ENCODE measurements at places on chromosomes 4 and X.

DNA sequence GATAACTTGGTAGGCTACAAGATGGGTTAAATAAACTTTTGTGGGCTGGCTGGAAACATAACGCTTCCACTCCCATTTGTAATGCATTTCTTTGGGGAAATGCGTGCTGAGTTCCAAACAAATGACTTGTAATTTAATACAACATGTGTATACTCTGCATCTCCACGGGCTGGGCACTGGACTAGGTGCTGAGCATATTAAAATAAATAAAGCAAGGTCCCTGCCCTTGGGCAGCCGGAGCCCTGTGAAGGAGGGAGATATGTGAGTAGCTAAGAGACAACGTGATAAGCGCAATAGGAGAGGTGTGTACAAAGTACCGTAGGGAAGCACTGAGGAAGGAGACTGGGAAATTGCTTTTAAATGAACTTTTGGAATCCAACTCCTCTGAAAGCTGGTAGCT is 147.2 kb upstream of the RBPJ start:
- no peak for DNase-seq

- no peak for DNase-seq
Measured at GRCh38 chrX:20352935-20353336, 86.2 kb upstream of the RPS6KA3 start.

- DNase-seq = no peak
Measured at GRCh38 chr4:185305979-185306442, 89.7 kb downstream of the LRP2BP start.

GRCh38 chrX:144840616-144841015 is 406.7 kb upstream of the SPANXN1 start:
- DNase-seq = no peak

- peak; percentile 63 for DNase-seq
Measured at GRCh38 chr4:15457406-15458201, 12.1 kb upstream of the CC2D2A start.

- DNase-seq = no peak
Measured at GRCh38 chr4:139054791-139055505, 39.4 kb downstream of the NOCT start.

GRCh38 chr4:55795341-55795740 is 24.2 kb upstream of the EXOC1L start:
- DNase-seq = no peak

GRCh38 chr4:8645753-8646124 is 53.2 kb downstream of the CPZ start:
- no peak for DNase-seq

DNA sequence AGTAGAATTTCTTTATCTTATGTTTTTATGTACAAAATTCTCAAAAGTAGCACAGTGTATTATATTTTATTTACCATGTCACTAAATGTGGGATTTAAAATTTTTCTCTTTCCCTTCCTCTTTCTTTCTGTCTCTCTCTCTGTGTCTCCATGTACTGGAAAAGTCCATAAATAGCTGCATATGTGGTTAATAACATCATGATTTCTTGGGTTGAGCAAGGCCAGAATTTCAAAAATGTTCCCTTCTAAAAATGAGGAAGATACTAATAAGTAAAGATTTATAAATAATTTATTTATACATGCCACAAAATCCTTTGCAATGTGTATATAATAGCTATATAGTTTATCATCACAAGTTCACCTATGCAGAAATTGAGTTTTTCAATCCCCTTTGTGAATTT is 29.1 kb upstream of the DKK2 start:
- DNase-seq = peak; percentile 81

DNA sequence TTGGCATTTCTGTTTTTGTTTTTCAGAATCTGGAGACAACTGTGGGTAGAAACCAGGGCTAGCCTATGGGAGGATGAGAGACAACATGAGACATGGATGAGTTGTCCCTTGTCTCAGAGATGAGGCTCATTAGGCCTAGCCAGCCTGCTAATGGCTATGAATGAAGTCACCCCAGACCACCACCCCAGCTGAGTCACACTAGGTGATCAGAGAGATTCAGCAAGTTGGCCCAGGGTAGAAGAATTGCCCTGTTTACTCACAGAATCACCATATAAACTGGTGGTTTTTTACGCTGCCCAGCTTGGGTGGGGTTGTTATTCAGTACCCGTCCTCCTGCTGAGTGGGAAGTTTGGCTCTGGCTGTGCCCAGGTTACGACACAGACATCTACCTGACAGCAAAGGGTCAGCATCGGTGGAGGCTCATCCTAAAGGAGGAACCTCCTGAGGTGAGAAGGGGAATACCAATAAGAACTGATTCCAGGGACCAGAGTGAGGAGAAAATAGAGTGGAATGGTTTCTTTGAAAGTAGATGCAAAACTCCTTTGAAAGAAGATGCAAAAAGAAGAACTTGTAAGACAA is 17.2 kb upstream of the ARSJ start:
- DNase-seq = no peak

GRCh38 chr4:48085821-48086589 is 48.0 kb downstream of the TXK start:
- no peak for DNase-seq

- DNase-seq = no peak
Measured at GRCh38 chr4:41414412-41414779, 123.6 kb upstream of the LIMCH1 start.

DNA sequence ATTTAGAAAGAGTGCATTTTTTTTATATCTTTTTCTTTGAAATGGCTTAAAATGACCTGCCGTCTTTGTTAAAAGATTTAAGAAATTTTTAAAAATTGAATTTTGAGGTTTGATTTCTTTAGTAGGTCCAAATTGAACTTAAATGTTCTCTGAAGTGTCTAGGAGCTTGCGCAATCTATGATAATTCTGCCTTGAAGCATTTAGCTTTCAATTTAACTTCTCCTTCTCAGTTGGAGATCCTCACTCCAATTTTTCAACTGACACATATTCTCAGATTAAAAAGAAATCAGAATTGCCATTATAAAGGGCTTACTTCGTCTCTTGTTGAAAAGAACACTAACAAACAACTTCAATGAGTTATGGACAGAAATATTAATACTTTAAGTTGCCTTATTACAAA is 273.5 kb downstream of the TMA16 start:
- peak; percentile 27 for DNase-seq

DNA sequence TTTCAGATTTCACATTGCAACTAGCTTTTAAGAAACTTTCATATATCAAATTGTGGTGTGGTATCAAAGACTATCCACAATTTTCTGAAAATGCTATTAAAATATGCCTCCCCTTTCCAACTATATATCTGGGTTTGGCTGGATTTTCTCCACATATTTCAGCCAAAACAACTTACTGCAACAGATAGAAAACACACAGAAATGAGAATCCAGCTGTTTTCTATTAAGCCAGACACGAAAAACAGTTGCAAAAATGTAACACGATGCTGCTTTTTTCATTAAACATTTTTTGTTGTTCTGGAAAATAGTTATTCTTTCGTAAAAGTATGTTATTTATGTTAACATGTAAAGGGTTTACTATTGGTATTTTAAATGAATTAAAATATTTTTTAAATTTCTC is 33.1 kb downstream of the DCTD start:
- DNase-seq = no peak

GRCh38 chr4:76800902-76801301 is 97.0 kb downstream of the SOWAHB start:
- DNase-seq = no peak

DNA sequence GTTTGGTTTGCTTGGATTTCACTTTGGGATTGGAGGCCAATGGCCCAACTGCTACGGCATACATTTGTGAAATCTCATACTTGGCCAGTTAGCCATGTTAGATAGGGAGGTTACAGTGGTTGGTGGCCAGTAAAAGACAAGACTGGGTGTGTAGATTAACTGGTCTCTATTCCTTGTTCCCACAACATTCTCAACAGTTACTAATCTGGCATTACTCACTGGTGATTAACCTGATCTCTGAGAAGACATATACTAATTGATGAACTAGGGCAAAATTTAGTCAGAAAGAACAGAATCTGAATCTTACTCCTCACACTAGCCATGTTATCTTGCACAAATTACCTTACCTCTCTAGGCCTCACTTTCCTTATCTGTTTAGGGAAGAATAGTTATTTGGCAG is 33.4 kb downstream of the GATB start:
- no peak for DNase-seq

GRCh38 chr4:2934077-2934812 is 29.0 kb downstream of the NOP14 start:
- DNase-seq = peak; percentile 73

DNA sequence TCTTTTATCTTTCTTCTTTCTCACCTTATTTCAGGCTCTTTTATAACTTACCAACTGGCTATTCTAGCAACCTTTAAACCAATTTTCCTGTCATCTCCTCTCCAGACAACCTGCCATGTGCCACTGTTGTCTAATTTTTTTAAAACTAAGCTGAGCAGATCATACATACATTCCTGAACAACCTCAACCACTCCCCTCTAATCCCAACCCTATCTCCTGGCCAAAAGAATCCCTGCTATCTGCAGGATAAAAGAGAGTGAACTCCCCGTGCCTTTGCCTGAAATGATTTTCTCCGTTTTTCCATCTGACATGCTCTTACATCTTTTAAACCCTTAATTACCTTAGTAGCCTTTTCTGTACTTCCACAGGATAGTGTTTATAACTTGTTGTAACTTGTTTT is 35.5 kb downstream of the DCUN1D4 start:
- no peak for DNase-seq

DNA sequence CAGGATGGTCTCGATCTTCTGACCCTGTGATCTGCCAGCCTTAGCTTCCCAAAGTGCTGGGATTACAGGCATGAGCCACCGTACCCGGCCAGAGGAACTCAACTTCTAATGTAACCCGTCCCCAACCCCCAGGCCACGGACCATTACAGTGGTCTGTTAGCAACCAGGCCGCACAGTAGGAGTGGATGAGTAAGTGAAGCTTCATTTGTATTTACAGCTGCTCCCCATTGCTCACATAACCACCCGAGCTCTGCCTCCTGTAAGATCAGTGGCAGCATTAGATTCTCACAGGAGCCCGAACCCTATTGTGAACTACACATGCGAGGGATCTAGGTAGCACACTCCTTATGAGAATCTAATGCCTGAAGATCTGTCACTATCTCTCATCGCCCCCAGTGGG is 119.6 kb downstream of the SHROOM3 start:
- DNase-seq = no peak

GRCh38 chr4:82282875-82283274 is 90.9 kb downstream of the HNRNPD start:
- DNase-seq = no peak

DNA sequence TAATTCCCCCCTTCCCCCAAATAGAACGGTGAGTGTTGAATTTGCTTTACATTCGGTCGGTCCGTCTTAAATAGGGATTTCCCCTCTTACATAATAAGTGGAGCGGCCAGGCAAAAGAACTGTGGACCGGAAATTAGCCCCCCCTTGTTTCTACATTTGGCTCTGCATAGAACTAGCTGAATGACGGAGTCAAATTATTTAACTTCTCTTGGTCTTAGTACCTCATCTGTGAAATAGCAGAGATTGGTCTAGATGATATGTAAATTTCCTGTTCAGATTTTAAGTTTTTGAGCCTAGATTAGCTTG is 1.3 kb downstream of the SPATA18 start:
- peak; percentile 68 for DNase-seq

GRCh38 chr4:24922416-24922815 is 9.6 kb upstream of the CCDC149 start:
- no peak for DNase-seq

- DNase-seq = no peak
Measured at GRCh38 chr4:10810411-10810810, 125.8 kb upstream of the CLNK start.

GRCh38 chrX:141989815-141990214 is 86.1 kb downstream of the MAGEC1 start:
- DNase-seq = no peak

DNA sequence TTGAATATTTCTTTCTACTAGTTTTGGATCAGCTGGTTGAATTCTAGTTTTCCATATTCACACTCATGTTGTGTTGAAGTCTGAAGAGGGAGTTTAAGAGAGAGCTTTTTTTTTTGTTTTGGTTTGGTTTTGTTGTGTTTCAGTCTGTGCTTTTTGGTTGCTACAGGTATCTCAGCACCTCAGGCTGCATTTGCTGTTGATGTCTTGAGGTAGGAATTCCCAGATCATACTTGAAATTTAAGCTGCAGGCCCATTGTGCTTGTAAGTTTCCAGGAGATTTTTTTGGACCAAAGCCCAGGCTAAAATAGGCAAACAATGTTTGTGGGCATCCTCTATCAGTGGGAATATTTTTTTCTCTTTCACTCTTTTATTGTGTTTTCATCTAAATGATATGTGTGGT is 190.2 kb upstream of the AGA start:
- no peak for DNase-seq

- DNase-seq = peak; percentile 59
Measured at GRCh38 chr4:127732623-127733328, 2.6 kb downstream of the SLC25A31 start.

DNA sequence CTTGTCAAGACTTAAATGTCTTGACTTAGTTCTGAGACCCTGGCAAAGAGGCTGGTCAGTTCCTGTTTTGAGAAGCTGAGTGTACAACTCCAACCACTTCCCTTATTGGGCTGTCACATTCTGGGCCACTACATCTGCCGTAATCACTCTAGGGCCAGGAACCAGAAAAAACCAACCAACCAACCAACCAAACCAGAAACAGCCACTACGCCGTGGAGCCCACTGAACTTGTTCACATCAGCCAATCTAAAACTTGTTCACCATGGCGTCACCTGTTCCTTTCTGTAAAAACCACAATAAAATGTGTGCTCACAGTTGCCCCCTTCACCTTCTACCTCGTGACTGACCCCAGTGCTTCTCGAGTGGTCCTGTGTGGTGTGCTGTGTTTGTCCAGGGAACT is 107.3 kb downstream of the JADE1 start:
- peak; percentile 85 for DNase-seq

- no peak for DNase-seq
Measured at GRCh38 chr4:159480826-159481225, 377.9 kb downstream of the RAPGEF2 start.

GRCh38 chr4:10162341-10163000 is 45.9 kb upstream of the WDR1 start:
- no peak for DNase-seq

DNA sequence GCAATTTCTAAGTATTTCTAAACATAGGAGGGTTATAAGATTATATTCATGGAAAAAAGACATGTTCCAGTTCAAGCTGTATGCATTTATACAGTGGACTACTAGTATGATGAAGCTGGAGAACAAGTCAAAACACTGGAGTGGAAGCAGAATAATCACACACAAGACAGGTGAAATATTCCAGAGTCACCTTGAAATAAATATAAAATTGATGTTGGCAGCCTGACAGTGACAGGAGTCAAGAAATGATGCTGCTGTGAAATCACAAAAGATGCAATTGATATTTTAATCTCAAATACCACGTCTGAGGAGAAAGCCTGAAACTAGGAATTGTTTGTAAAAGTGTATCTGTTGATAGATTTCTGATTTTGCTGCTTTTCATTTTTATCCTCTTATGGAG is 667.3 kb downstream of the IL1RAPL1 start:
- no peak for DNase-seq

- DNase-seq = peak; percentile 20
Measured at GRCh38 chr4:129583868-129584267, 487.9 kb downstream of the C4orf33 start.

DNA sequence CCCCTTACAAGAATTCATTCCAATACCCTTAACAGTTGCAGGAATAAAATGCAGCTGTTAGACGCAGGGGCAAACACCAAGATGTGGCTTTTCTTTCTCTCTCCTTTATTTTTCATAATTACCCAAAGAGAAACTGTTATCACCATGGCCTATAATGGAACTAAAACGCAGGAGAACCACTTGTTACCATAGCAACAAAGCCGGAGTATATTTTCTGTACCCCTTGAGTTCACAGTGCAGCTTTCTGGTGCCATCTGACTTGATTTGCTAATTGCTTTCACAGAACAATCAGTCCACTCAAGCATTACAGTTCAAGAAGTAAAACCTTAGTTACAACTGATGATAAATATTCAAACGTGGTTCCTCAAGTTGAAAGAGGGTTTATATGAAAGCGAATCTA is 157.9 kb downstream of the AMELX start:
- no peak for DNase-seq
